Muscle of leg (tissue), 16 donors: ENCODE measurements at places on chromosomes 3 and 15. TPM values are rescaled to one million over a fixed set of nuclear protein-coding genes. Genes with fewer than 3 reads are reported as not detected.

- H3K27ac ChIP-seq = peak overlapping the region; percentile 49
- H3K36me3 ChIP-seq = peaks cover 31% of the 10 kb centered on the region
- peak; percentile 43 for DNase-seq
- peaks cover 3% of the 10 kb centered on the region for H3K27me3 ChIP-seq
- no peak overlapping the region for H3K4me3 ChIP-seq
- peaks cover 48% of the 10 kb centered on the region for H3K4me1 ChIP-seq
Observed at GRCh38 chr15:63051156-63052066, 8.9 kb downstream of the TPM1 start.

- H3K4me3 ChIP-seq = no peak overlapping the region
- DNase-seq = no peak
- H3K27me3 ChIP-seq = no peaks in the 10 kb centered on the region
- H3K4me1 ChIP-seq = no peaks in the 10 kb centered on the region
- no peaks in the 10 kb centered on the region for H3K36me3 ChIP-seq
Observed at GRCh38 chr3:4568841-4569240, 75.7 kb downstream of the ITPR1 start.

GRCh38 chr3:114864970-114865369 is 282.1 kb downstream of the ZBTB20 start:
- H3K27ac ChIP-seq = no peak overlapping the region
- no peak overlapping the region for H3K4me3 ChIP-seq
- no peak for DNase-seq

- no peak overlapping the region for H3K4me3 ChIP-seq
- H3K27ac ChIP-seq = no peak overlapping the region
- H3K4me1 ChIP-seq = no peaks in the 10 kb centered on the region
- no peaks in the 10 kb centered on the region for H3K27me3 ChIP-seq
- DNase-seq = no peak
Observed at GRCh38 chr3:135118792-135119191, 323.7 kb downstream of the EPHB1 start.

DNA sequence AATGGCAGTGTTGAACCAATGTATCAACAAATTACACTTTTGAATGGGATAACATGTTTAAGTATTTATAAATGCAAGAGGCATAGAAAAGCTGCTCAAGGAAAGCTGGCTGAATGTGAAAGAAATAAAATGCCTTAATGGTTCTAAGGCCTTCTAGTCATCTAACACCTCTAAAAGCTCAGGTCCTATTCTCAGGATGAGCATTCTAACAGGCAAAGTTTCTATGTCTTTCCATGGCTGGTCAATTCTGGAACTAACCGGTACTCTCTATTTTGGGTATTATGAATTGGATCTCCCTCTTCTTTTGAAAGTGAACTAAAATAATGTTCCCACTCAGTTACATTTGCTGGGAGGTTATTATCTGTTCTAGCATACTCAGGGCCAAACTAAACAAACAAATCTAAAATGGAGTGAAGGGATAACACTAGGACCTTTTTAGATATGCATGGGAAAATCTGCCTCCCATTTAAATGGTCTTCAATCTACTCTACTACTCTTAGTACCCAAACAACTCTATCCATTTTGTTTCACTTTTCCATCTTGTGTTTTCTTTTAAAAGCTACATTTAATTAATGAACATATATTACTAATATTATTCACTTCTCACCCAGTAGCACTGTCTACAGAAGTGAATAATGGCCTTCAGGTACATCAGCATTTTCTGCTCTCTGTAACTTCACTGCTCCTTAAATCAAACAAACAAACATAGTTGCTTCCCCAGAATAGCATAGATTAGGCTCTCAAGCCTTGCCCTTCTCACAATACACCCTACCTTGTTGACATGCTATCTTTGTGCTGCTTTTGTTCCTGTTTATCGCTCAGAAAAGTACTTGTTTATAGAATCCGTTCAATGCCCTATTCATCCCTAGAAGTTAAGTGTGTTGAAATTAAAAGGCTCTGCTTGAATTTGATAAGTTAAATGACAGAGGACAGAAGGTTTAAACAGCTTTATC is 46.4 kb downstream of the CBLB start:
- DNase-seq = no peak
- H3K27me3 ChIP-seq = no peaks in the 10 kb centered on the region
- peaks cover 13% of the 10 kb centered on the region for H3K36me3 ChIP-seq
- no peak overlapping the region for H3K27ac ChIP-seq
- H3K4me3 ChIP-seq = no peak overlapping the region

DNA sequence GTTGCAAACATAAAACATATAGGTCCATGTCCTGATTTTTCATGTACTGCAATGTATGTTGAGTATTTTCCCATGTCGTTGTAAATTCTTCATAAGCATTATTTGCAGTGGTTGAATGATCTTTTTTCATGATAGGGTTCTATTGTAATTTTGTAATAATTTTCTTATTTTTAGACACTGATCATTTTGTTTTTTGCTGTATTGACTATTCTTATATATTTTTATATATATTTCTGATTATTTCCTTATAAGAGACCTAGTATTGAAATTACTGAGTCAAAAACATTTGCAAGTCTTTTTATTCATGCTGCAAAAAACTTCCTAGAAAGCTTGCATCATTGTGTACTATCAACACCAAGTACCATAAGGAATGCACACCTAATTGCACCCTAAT is 31.2 kb upstream of the ZNF774 start:
- no peak overlapping the region for H3K27ac ChIP-seq
- no peaks in the 10 kb centered on the region for H3K27me3 ChIP-seq
- H3K36me3 ChIP-seq = no peaks in the 10 kb centered on the region
- DNase-seq = no peak

Gene ANKRD63
- 0.22 TPM for total RNA-seq

Gene TUBGCP4
- 7.0 TPM for total RNA-seq

Gene RPP25
- 1.7 TPM for total RNA-seq

Gene CHDH
- total RNA-seq = 1.2 TPM
